ENCODE measurements at places on chromosomes 3 and 15. TPM values are rescaled to one million over a fixed set of nuclear protein-coding genes. Genes with fewer than 3 reads are reported as not detected.

Gene ALDH1A3
- total RNA-seq = not detected

GRCh38 chr15:39434751-39435238, 146.1 kb upstream of the THBS1 start:
- H3K36me3 ChIP-seq = no peaks in the 10 kb centered on the region
- DNase-seq = no peak
- H3K27me3 ChIP-seq = no peaks in the 10 kb centered on the region
- no peak overlapping the region for H3K4me3 ChIP-seq
- H3K4me1 ChIP-seq = no peaks in the 10 kb centered on the region

DNA sequence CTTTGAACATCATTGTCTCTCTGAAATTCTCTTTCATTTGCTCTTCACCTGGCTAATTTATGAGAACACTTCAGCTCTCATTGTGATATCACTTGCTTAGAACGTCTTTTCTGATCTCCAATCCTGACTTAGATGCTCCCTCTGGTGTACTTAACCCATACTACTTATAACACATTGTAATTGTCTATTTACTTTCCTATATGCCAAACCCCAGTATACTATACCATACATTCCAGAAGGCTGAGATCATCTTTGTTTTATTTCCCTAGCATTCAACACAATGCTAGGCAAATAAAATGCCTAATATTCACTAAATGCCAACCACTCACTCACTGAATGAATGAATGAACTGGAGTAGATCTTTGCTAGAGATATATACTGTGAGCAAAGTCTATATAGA, 27.0 kb upstream of the PEX5L start:
- DNase-seq = no peak
- no peaks in the 10 kb centered on the region for H3K4me1 ChIP-seq
- no peaks in the 10 kb centered on the region for H3K36me3 ChIP-seq
- no peaks in the 10 kb centered on the region for H3K27me3 ChIP-seq
- H3K27ac ChIP-seq = no peak overlapping the region

DNA sequence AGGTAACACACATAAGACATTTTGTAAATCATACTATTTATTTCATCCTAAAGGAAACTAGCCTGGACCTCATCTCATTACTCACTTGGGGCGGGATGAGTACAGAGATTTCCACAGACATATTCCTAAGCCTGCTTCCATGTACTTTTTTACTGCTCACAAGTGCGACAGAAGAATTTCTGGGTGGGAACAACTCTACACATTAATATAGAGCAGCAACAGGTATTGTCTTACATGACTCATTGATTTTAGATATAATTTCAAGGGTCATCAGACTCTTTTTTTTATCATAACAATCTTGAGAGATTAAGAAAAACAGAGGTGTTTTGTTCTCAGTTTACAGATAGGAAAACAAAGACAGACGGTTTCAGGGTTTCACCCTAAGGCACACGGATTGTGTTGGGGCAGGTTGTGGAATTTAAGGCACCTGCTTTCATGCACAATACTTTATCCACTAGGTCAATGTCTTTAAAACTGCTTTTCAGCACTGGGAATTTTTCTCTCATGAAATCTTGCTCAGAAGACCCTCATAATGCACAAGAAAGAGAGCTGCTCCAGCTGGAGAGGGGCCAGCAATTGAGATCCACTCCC, 186.7 kb upstream of the CDIN1 start:
- no peak for DNase-seq
- no peak overlapping the region for H3K4me3 ChIP-seq
- no peaks in the 10 kb centered on the region for H3K36me3 ChIP-seq
- H3K27ac ChIP-seq = no peak overlapping the region

DNA sequence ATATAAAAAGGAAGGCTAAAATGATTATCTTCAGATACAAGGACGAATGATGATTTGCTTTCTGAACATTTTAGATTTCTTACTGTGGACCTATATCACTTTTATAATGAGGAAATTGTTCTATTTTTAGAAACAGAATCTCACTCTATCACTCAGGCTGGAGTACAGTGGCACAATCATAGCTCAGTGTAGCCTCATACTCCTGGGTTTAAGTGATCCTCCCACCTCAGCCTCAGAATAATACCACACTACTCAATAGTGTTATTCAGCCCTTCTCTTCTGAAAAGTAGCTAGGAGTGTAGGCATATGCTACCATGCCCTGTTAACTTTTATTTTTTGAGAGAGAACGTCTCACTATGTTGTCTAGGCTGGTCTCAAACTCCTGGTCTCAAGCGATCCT, 15.8 kb downstream of the DNAJC13 start:
- no peaks in the 10 kb centered on the region for H3K36me3 ChIP-seq
- no peaks in the 10 kb centered on the region for H3K4me1 ChIP-seq
- H3K27me3 ChIP-seq = no peaks in the 10 kb centered on the region
- H3K27ac ChIP-seq = no peak overlapping the region
- DNase-seq = no peak
- no peak overlapping the region for H3K4me3 ChIP-seq

- no peak overlapping the region for H3K27ac ChIP-seq
- DNase-seq = no peak
- no peaks in the 10 kb centered on the region for H3K27me3 ChIP-seq
- H3K4me1 ChIP-seq = no peaks in the 10 kb centered on the region
- no peak overlapping the region for H3K4me3 ChIP-seq
These were observed 79.8 kb downstream of the PLCH1 start for GRCh38 chr3:155664925-155665695.

DNA sequence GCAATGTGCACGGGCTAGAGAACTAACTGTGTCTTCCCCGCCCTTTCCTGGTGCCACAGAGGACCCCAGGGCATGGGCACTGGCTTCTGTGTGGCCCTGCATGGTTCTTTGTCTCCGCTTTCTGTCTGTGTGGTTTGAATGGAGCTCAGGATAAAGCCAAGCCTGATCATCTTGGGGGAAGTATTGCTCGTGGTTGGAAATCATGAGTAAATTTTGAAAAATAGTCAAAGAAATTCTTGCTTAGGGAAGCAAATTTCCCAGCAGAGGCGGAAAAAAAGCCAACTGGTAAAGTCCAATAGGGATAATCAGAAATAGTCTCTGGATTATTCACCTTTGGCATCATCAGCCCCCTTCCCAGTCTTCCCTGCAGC, 55.4 kb downstream of the MAGEF1 start:
- H3K27ac ChIP-seq = no peak overlapping the region
- no peaks in the 10 kb centered on the region for H3K4me1 ChIP-seq
- no peaks in the 10 kb centered on the region for H3K36me3 ChIP-seq
- DNase-seq = no peak
- no peak overlapping the region for H3K4me3 ChIP-seq
- H3K27me3 ChIP-seq = no peaks in the 10 kb centered on the region

- DNase-seq = peak; percentile 38
- H3K36me3 ChIP-seq = no peaks in the 10 kb centered on the region
- no peaks in the 10 kb centered on the region for H3K27me3 ChIP-seq
- H3K4me3 ChIP-seq = peak overlapping the region; percentile 91
- H3K27ac ChIP-seq = peak overlapping the region; percentile 78
- peaks cover 26% of the 10 kb centered on the region for H3K4me1 ChIP-seq
These were observed 975 bp upstream of the FOXP1 start for GRCh38 chr3:71584394-71585011.

- H3K27ac ChIP-seq = no peak overlapping the region
- H3K27me3 ChIP-seq = no peaks in the 10 kb centered on the region
- H3K4me1 ChIP-seq = no peaks in the 10 kb centered on the region
- no peak for DNase-seq
These were observed 154.3 kb downstream of the ZBBX start for GRCh38 chr3:167225821-167226220.

DNA sequence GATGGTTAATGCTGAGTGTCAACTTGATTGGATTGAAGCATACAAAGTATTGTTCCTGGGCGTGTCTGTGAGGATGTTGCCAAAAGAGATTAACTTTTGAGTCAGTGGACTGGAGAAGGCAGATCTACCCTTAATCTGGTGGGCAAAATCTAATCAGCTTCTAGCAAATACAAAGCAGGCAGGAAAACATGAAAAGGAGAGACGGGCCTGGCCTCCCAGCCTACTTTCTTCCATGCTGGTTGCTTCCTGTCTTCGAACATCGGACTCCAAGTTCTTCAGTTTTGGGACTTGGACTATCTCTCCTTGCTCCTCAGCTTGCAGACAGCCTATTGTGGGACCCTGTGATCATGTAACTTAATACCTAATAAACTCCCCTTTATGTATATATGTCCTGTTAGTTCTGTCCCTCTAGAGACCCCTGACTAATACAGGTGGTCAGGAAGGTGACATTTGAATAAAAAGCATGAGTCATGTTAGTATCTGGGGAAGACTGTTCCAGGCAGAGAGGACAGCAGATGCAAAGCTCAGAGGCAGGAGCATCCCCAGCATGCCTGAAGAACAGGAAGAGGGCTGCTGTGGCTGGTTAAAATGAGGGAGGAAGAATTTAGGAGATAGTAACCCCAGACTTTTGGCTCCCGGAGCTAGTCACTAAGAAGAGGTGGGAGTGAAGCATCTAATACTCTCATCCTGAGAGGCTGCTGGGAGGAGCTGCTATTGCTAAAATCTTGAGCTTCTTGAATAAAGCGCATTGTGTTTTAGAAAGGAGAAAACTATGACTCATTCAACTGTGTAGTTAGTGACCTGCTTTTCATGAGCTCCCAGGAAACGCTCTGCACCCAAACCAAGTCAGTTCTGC, 207.4 kb upstream of the HES1 start:
- H3K36me3 ChIP-seq = no peaks in the 10 kb centered on the region
- H3K4me3 ChIP-seq = no peak overlapping the region
- no peak for DNase-seq
- H3K27ac ChIP-seq = no peak overlapping the region
- no peaks in the 10 kb centered on the region for H3K4me1 ChIP-seq
- H3K27me3 ChIP-seq = no peaks in the 10 kb centered on the region

DNA sequence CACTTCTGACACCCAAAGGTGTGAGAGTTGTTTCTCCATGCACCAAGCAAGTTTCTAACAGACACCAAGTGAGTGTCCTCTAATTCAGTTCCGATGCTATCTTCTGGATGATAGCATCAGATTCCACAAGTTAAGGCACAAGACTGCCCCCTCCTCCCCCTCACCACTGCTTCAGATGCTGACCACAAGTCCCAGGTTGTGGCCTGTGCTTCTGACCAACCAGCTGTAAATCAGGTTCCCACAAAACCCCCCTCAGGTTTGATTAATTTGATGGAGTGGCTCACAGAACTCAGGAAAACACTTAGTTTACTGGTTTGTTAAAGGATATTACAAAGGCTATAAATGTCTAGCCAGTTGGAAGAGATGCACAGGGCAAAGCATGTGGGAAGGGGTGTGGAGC, 7.0 kb upstream of the PLA1A start:
- H3K27ac ChIP-seq = no peak overlapping the region
- H3K36me3 ChIP-seq = no peaks in the 10 kb centered on the region
- DNase-seq = no peak
- H3K27me3 ChIP-seq = no peaks in the 10 kb centered on the region
- no peaks in the 10 kb centered on the region for H3K4me1 ChIP-seq
- H3K4me3 ChIP-seq = no peak overlapping the region

Gene ERICH6
- total RNA-seq = not detected

DNA sequence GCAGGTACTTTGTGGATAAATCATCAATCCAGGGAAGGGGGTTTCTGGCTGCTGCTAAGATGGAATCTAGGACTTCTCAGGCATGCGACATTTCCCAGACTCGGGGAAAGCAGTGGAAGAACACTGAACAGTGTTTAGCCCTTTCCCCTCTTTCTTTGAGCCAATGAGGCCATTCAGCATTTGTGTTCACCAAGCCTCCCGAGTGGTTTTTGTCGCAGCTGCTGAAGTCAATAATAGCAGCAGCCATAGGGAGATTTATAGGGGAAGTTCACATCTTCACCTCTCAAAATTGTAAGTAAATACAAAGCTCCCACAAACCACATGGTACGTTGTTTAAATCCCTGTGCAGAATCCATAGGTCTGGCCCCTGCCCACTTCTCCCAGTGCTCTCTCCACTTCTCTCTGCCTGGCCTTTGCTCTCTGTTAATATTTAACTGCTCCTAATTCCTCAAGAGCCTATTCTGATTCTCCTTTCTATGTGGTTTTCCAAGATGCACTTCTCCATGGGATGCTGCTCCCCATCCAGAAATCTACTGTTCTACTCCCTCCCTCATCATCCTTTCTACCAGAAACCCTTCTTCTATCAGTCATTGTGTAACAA, 230.7 kb downstream of the SHQ1 start:
- no peaks in the 10 kb centered on the region for H3K36me3 ChIP-seq
- H3K27ac ChIP-seq = no peak overlapping the region
- H3K27me3 ChIP-seq = no peaks in the 10 kb centered on the region
- no peak for DNase-seq
- no peak overlapping the region for H3K4me3 ChIP-seq

DNA sequence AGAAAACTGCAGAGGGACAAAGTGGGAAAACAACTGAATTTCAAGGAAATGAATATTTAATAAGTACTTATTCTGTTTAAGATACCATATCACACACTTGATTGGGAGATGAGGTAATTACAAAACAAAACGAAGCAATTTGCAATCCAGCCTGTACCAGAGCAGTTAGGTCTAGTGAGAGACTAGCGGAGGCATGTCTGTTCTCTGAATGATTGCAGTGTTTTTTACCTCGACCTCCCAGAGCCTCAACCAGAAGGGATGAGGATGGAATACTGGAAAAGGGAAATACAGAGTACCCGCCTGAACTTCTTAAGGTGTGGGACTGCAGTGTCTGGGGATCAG, 59.5 kb downstream of the PIK3CB start:
- peaks cover under 1% of the 10 kb centered on the region for H3K4me1 ChIP-seq
- DNase-seq = no peak
- no peaks in the 10 kb centered on the region for H3K36me3 ChIP-seq
- no peak overlapping the region for H3K27ac ChIP-seq
- no peak overlapping the region for H3K4me3 ChIP-seq

DNA sequence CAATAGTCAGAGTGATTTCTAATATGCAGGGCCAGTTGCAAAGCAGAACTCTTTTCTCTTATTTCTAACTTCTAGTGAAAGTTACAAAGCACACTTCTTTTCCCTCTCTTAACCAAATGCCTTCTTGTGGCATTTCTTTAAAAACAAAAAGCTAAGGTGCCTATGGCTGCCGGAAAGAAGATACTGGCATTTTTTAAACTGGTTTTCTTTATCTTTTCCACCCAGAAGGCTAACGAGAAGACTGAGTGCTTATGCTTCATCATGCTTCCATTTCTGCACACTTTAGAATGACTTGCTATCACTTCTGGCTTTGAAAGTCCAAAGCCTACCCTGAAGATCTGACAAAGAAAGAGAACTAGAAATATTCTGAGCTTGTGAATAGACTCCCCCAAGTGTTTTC, 141.3 kb downstream of the P2RY1 start:
- no peak for DNase-seq
- H3K27me3 ChIP-seq = no peaks in the 10 kb centered on the region
- peak overlapping the region; percentile 25 for H3K27ac ChIP-seq
- no peaks in the 10 kb centered on the region for H3K4me1 ChIP-seq
- H3K36me3 ChIP-seq = no peaks in the 10 kb centered on the region

GRCh38 chr3:172030181-172030580, 9.2 kb upstream of the FNDC3B start:
- H3K4me1 ChIP-seq = no peaks in the 10 kb centered on the region
- no peaks in the 10 kb centered on the region for H3K36me3 ChIP-seq

DNA sequence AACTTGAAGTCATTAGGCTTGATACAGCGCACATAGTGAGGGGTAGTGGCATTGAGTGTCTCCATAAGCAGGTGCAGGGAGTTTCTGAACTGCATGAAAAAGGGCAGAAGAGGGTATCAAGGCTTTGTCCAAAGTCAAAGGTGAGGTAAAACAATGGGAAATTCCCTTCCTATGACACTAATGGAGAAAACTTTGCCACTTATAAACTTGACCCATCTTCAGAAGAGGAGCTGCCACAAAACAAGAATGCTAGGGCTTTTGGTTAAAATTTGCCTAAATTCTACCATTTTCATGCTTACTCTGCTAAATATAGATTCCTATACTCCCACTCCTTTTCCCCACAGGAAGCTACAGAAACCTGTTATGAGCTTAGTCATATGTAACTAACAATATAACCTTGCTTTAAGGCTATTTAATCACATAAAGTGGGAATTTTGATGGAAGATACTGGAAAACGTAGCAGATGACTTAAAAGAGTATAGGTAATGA, 87.5 kb upstream of the MYO5C start:
- H3K4me3 ChIP-seq = no peak overlapping the region
- H3K4me1 ChIP-seq = no peaks in the 10 kb centered on the region
- H3K36me3 ChIP-seq = peaks cover 8% of the 10 kb centered on the region
- no peaks in the 10 kb centered on the region for H3K27me3 ChIP-seq

Measured in CD8-positive, alpha-beta memory T cell (primary cell).